ENCODE measurements at places on chromosomes 3 and 15.

DNA sequence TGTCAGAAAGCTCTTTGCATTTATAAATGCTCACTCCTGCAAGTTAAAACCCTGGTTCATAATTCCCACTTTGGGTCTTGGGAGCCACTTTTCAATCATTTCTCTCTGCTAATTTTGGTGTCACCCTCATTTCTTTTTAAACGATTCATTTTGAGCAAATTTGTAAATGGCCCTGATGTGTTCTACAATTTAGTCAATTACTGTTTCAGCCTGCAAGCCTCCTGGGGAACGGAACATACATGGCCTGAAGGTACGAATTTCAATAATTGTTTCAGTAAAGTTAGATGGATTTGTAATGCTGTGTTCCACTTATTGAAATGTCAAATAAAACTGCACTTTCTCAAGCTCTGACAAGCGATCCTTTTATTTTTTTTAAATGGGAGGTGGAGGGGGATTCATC, 43.2 kb downstream of the MAP2K5 start:
- DNase-seq: no peak

GRCh38 chr3:4359805-4360502, 56.8 kb downstream of the SETMAR start:
- no peak for DNase-seq

DNA sequence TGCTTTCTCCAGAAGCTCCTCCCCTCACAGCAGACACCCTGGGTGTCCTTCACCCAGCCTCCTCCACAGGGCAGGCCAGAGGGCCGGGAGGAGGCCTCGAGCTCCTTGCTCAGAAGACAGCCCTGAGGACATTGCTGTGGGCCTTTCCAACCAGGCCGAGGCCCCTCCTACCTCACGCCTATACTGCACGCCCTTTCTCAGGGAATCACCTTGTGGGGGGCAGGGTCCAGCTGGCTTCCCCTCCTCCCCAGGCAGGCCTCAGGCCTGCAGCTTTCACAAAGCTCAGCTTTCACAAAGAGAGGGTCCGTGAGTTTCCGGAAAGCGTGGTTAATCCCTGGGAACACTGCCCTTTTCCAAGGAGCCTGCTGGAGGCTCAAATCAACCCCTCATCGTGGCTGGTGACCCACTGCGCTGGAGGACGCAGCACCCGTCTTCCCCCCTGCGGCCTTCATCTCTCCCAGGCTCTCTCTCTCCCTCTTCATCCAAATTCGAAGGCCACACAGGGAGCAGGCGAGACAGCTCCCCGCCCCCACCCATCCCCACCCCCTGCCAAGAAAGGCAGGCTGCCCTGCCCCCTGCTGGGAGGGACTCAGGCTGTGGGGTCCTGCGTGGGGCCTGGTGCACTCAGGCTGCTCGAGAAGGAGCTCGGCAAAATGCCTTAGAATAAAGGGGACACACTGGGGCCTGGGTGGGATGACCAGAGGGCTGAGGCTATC, 79.4 kb downstream of the OCA2 start:
- DNase-seq: peak; percentile 5

- DNase-seq: no peak
Observed at GRCh38 chr3:119205685-119206084, 32.3 kb downstream of the UPK1B start.

- peak; percentile 95 for DNase-seq
Observed at GRCh38 chr3:171348121-171348520, 112.1 kb downstream of the TNIK start.

DNA sequence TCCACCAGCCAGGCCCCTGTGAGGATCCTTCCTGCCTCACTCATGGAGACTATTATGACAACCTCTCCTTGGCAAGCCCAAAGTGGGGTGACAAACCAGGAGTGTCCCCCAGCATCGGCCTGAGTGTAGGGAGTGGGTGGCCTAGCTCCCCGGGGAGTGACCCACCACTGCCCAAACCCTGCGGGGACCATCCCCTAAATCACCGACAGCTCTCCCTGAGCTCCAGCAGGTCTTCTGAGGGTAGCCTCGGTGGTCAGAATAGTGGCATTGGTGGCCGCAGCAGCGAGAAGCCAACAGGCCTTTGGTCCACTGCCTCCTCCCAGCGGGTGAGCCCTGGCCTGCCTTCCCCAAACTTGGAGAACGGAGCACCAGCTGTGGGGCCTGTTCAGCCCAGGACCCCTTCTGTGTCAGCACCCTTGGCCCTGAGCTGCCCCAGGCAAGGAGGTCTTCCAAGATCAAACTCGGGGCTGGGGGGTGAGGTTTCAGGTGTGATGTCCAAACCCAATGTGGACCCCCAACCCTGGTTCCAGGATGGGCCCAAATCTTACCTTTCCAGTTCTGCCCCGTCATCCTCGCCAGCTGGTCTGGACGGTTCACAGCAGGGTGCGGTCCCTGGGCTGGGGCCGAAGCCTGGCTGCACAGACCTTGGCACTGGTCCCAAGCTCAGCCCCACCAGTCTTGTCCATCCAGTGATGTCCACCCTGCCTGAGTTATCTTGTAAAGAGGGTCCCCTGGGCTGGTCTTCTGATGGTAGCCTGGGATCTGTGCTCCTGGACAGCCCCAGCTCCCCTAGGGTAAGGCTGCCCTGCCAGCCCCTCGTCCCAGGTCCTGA, 1.0 kb downstream of the LIMD1 start:
- no peak for DNase-seq

Measured in fibroblast of upper back skin (primary cell).